ENCODE measurements at places on chromosomes 5 and 9.

DNA sequence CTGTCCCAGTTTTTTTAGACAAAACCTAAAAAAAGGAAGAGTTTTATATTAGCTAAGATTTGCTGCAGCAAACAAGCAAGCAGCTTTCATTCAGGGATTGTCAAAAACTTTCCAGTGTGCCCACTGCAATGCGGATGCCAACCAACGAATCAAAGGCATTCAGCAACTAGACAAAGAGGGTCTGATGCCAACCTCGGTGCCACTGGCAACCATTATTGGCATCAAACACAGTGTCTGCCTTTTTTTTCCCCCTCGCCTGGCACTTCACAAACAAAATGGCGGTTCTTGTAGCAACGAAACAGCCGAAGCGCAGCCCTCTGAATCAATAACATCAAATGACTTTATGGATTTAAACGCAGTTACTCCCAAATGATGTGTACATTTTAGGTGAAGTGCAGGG lies 10.4 kb downstream of the NFIB start:
- DNase-seq, result no peak

GRCh38 chr5:53575831-53576230 lies 15.4 kb downstream of the NDUFS4 start:
- no peak for DNase-seq

DNA sequence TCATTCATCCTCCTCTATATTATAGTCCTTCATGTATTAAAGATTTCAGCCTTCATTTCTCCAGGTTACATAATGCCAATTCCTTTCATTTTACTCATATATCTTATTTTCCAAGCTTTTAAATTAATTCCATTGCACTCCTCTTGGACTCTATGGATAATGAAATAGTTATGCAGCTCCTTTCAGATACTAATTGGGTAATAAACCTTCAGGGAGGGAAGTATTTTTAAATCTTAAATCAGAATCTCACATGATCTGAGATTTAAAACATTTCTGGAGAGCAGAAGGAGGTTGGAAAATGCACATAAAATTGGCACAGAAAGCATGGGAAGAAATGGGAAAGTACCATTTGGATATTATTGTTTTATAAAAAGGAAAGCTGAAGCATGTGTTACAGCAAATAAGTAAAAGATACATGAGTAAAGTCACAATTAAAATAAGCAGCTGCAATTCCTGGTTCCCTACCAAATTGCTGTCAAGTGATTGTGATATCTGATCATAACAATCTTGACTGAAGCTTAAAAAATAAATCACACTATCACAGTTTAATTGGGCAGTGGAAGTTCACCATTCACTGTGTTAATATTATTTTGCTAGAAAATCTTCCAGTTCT lies 257.9 kb upstream of the NREP start:
- DNase-seq, result peak; percentile 52

DNA sequence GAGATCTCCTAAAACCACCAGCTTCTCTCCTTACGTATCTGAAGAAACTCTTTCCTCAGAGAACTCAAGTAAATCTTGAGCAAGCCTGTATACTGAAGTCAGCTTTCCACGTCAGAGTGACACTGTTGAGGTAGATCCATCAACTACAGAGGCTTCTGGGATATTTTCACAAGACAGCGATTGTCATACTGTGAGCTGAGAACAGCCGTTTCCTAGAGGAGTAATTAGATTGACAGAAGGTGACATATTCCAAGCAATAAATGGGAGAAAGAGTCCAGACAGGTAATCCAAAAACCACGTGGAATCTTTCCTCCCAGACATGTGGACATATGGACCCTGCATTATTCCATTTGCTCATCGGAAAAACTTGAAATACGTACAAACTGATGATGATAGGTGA lies 117.2 kb downstream of the MEF2C start:
- DNase-seq, result no peak

DNA sequence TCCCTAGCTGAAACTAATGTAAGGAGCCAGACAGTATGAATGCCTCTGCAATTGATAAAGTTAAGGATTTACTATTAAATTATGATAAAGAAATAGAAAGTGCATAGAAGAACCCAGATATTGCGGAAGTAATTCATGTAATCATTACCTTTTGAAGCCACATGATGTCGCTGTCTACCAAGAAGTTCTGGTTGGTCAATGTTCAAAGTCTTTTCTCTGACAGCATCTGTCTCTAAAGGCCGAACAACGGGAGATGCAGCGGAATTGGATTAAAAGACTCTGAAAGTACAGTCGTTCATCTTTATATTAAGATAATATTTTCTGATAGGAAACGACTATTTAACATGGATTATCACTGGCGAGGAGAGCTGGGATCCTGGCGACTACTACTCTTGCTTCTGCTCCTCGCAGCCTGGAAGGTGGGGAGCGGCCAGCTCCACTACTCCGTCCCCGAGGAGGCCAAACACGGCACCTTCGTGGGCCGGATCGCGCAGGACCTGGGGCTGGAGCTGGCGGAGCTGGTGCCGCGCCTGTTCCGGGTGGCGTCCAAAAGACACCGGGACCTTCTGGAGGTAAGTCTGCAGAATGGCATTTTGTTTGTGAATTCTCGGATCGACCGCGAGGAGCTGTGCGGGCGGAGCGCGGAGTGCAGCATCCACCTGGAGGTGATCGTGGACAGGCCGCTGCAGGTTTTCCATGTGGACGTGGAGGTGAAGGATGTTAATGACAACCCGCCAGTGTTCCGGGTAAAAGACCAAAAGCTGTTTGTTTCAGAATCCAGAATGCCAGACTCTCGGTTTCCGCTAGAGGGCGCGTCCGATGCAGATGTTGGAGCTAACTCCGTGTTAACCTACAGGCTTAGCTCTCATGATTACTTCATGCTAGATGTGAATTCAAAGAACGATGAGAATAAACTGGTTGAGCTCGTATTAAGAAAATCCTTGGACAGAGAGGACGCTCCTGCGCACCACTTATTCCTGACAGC lies at the start of gene PCDHA8:
TSS of gene PCDHA8 (plus strand) at position 210 of the 985 bp plus-strand sequence. CDS start at position 345, 135 bp downstream.
- no peak for DNase-seq

GRCh38 chr9:110750272-110750671 lies 81.7 kb downstream of the MUSK start:
- peak; percentile 71 for DNase-seq

DNA sequence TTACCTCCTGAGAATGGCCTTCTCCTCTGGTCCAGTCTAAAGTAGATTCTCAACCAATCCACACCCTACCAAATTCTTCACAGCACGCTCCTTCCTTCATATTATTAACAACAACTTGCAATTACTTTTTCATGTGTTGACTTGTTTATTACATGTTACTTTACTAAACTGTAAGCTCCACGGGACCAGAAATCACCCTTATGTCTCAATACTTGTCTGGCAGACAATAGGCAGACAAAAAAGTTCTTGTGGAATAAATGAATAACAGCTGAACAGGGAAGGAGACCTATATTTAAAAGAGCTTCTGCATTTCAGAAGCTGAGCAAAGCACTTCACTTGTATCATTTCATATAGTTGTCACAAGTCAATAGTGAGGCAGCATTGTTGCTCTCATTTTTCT lies 5.7 kb upstream of the WWC1 start:
- DNase-seq, result no peak

DNA sequence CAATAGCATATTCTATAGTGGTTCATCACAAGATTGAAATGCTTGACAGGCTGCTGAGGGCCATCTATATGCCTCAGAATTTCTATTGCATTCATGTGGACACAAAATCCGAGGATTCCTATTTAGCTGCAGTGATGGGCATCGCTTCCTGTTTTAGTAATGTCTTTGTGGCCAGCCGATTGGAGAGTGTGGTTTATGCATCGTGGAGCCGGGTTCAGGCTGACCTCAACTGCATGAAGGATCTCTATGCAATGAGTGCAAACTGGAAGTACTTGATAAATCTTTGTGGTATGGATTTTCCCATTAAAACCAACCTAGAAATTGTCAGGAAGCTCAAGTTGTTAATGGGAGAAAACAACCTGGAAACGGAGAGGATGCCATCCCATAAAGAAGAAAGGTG lies 43.8 kb downstream of the GCNT1 start:
- no peak for DNase-seq

GRCh38 chr9:111038331-111039230 lies at the start of gene LPAR1:
LPAR1 (minus strand) TSS chr9:111038470; CDS start chr9:110972117, 66,353 bp downstream.
- no peak for DNase-seq

- DNase-seq, result no peak
Measured at GRCh38 chr5:164090358-164090757, 584.9 kb downstream of the MAT2B start.

- DNase-seq, result no peak
Measured at GRCh38 chr9:72042928-72043327, 17.5 kb downstream of the C9orf57 start.

GRCh38 chr5:219460-219863 lies 1.3 kb downstream of the SDHA start:
- DNase-seq, result no peak
